Kidney (tissue), 22 donors: ENCODE measurements at places on chromosomes 7 and 10. TPM values are rescaled to one million over a fixed set of nuclear protein-coding genes. Genes with fewer than 3 reads are reported as not detected.

Gene IL15RA
- 6.8 TPM for polyA plus RNA-seq

Gene LLCFC1
- not detected for polyA plus RNA-seq

Gene NET1
- 35.9 TPM for polyA plus RNA-seq

Gene CUX1
- 71.4 TPM for polyA plus RNA-seq

Gene GPNMB
- 43.9 TPM for polyA plus RNA-seq

Gene RBP4
- polyA plus RNA-seq = 24.3 TPM

Gene C7orf33
- not detected for polyA plus RNA-seq

Gene COL17A1
- 0.58 TPM for polyA plus RNA-seq

Gene RTKN2
- 0.24 TPM for polyA plus RNA-seq

Gene ANKRD7
- polyA plus RNA-seq = 1.3 TPM

Gene TMEM229A
- not detected for polyA plus RNA-seq

Gene CLDN3
- 76.5 TPM for polyA plus RNA-seq

Gene KCNIP2
- 0.67 TPM for polyA plus RNA-seq

Gene ASB15
- polyA plus RNA-seq = 1.8 TPM

Gene CASD1
- polyA plus RNA-seq = 10.8 TPM

Gene SLC26A3
- polyA plus RNA-seq = 0.32 TPM

Gene FAM25G
- not detected for polyA plus RNA-seq

Gene CLRN3
- 42.1 TPM for polyA plus RNA-seq

Gene RNF133
- not detected for polyA plus RNA-seq

Gene UCMA
- polyA plus RNA-seq = not detected

Gene C1QL3
- not detected for polyA plus RNA-seq

Gene TAS2R5
- polyA plus RNA-seq = not detected

Gene PHYHIPL
- polyA plus RNA-seq = 19.2 TPM

Gene PLEKHS1
- 0.17 TPM for polyA plus RNA-seq

Gene PDGFA
- polyA plus RNA-seq = 14.1 TPM

Gene FAM131B
- polyA plus RNA-seq = 0.19 TPM

Gene AKR1C8
- polyA plus RNA-seq = not detected

Gene CDK5
- 21.5 TPM for polyA plus RNA-seq

Gene LRRC17
- 2.1 TPM for polyA plus RNA-seq

Gene ANTXRL
- not detected for polyA plus RNA-seq

Gene ADAM22
- 2.2 TPM for polyA plus RNA-seq

Gene CLDN4
- polyA plus RNA-seq = 82.6 TPM

Gene PVRIG
- not detected for polyA plus RNA-seq

Gene SPDYE18
- polyA plus RNA-seq = not detected

Gene LRMDA
- polyA plus RNA-seq = 48.6 TPM

Gene AZGP1
- 198 TPM for polyA plus RNA-seq

Gene TMEM72
- polyA plus RNA-seq = 127 TPM

Gene LIPM
- not detected for polyA plus RNA-seq

Gene KLF6
- polyA plus RNA-seq = 27.8 TPM

Gene TAS2R41
- polyA plus RNA-seq = not detected

Gene PLCE1
- polyA plus RNA-seq = 5.9 TPM

Gene WDR37
- 6.0 TPM for polyA plus RNA-seq

Gene EMX2
- 44.9 TPM for polyA plus RNA-seq

Gene OPN1SW
- not detected for polyA plus RNA-seq

Gene CISD1
- 216 TPM for polyA plus RNA-seq
